ENCODE measurements at places on chromosomes 16 and 17.
A peak's percentile ranks its signal among the peaks of the same experiment; 100 is the strongest.

- H3K4me1 ChIP-seq: peaks cover 36% of the 10 kb centered on the region
- H3K27me3 ChIP-seq: no peaks in the 10 kb centered on the region
- H3K36me3 ChIP-seq: peaks cover 9% of the 10 kb centered on the region
- peak; percentile 91 for DNase-seq
- no peak overlapping the region for H3K4me3 ChIP-seq
Observed at GRCh38 chr17:28750178-28751047, 6.6 kb downstream of the TRAF4 start.

DNA sequence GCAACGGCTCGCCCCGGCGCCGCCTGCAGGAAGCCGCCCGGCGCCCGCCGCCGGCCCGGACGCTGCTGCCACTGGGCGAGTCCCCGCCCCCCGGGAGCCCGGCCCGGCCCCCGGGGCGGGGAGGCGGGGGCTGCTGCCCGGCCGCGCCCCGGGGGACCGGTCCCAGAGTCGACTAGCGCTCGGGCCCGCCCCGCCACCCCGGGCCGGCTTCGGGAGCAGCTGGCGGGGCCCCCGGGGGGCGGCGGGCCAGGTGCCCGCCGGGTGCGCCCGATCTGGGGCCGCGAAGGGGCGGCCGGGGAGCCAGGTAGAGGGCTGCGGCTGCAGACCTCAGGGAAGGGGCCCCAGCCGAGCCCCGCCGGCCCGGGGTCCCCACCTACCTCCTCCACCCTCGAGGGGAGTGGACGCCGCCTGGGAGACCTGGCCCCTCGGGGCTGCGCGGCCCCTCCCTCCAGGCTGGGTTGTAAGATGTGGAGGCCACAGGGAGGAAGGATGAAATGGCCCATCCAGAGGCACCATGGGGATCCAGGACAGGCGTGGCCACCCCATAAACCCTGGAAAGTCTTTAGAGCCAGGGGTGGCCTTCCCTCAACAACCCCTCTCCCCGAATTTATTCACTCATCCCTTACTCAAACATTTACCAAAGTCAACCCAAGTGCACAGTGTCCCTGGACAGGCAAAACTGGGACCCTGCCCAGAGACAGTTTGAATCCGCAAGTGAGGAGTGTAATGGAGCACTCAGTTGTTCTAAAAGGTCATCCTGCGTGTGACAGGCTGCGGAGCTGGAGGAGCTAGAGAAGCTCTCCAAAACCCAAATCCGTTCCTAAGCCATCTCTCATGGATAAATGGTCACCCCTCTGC lies at the start of gene CDYL2:
Gene CDYL2 (minus strand): TSS at position 73 of the 858 bp plus-strand sequence. CDS start 425 bp downstream, outside the sequence.
- peak within 1 kb of the TSS; percentile 97 for H3K27ac ChIP-seq
- H3K27me3 ChIP-seq: no peaks in the 10 kb centered on the region
- peaks cover 40% of the 10 kb centered on the region for H3K4me1 ChIP-seq
- H3K4me3 ChIP-seq: peak within 1 kb of the TSS; percentile 90
- peaks cover 11% of the 10 kb centered on the region for H3K36me3 ChIP-seq

- H3K27me3 ChIP-seq: no peaks in the 10 kb centered on the region
- H3K4me3 ChIP-seq: no peak overlapping the region
- peaks cover 23% of the 10 kb centered on the region for H3K36me3 ChIP-seq
- H3K4me1 ChIP-seq: peaks cover 9% of the 10 kb centered on the region
Observed at GRCh38 chr17:64183815-64184214, 53.9 kb upstream of the ERN1 start.

DNA sequence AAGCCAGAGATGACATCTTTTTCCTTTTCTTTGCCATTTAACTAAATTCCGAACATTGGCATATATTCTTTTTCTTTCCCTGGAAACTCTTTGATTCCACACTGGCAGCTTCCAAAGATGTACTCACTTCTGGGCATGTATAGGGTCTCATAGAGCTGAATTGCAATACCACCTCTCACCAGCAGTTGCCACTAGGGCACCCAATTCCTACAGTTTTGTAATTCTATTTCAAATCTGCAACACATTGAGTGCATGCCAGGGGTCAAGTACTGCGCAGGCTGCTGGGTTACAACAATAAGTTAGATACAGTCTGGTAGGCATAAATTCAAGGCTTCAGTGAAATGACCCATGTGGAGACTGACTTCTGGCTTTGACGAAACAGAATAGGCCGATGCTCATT lies 208.8 kb upstream of the NLRP1 start:
- H3K36me3 ChIP-seq: no peaks in the 10 kb centered on the region
- H3K27ac ChIP-seq: no peak overlapping the region
- H3K27me3 ChIP-seq: peaks cover 16% of the 10 kb centered on the region
- no peaks in the 10 kb centered on the region for H3K4me1 ChIP-seq
- H3K4me3 ChIP-seq: no peak overlapping the region

DNA sequence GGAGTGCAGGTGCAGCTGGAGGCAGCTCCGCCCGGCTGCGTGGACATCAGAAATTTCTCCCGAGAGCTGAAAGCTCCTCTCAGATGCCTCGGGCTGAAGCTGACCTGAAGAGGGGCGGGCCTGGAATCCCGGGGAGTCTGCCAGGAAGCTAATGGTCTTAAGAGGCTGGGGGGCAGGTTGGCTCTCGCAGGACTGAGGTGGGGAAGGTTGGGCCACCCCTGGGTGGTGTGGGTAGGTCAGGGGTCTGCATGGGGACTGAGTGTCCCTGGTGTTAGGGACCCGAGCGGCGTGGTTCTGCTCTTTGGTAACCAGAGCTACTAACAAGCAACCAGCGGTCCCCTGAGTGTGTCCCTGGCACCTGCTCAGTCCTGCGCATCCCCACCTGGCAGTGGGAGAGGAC lies 3.5 kb downstream of the CHMP6 start:
- H3K36me3 ChIP-seq: peaks cover 17% of the 10 kb centered on the region
- DNase-seq: no peak
- H3K27ac ChIP-seq: no peak overlapping the region
- H3K27me3 ChIP-seq: no peaks in the 10 kb centered on the region
- peaks cover 16% of the 10 kb centered on the region for H3K4me1 ChIP-seq

Measured in activated CD4-positive, alpha-beta T cell treated with anti-CD3 and anti-CD28 coated beads, Interleukin-2, amount 10 ng/mL, durations not matched to agents 7 days and 5 days (primary cell).